ENCODE measurements at places on chromosomes 2 and 18.

- no peak for DNase-seq
Observed at GRCh38 chr2:9745153-9745899, 97.9 kb upstream of the TAF1B start.

DNA sequence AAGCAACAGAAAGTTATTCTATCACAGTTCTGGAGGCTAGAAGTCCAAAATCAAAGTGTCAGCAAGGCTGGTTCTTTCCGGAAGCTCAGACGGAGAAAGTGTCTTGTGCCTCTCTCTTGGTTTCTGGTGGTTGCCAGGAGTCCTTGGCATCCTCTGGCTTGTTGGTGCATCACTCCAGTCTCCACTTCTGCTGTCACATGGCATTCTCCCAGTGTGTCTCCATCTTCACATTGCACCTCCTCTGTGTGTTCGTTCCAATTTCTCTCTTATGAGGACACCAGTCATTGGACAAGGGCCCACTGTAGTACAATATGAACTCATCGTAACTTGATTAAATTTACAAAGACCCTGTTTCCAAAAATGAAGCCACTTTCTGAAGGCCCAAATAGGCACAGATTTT is 175.4 kb upstream of the ATP5MC3 start:
- no peak for DNase-seq

GRCh38 chr18:37854396-37854795 is 288.8 kb upstream of the CELF4 start:
- no peak for DNase-seq

- DNase-seq = no peak
Observed at GRCh38 chr2:41963661-41964525, 83.9 kb upstream of the PKDCC start.

DNA sequence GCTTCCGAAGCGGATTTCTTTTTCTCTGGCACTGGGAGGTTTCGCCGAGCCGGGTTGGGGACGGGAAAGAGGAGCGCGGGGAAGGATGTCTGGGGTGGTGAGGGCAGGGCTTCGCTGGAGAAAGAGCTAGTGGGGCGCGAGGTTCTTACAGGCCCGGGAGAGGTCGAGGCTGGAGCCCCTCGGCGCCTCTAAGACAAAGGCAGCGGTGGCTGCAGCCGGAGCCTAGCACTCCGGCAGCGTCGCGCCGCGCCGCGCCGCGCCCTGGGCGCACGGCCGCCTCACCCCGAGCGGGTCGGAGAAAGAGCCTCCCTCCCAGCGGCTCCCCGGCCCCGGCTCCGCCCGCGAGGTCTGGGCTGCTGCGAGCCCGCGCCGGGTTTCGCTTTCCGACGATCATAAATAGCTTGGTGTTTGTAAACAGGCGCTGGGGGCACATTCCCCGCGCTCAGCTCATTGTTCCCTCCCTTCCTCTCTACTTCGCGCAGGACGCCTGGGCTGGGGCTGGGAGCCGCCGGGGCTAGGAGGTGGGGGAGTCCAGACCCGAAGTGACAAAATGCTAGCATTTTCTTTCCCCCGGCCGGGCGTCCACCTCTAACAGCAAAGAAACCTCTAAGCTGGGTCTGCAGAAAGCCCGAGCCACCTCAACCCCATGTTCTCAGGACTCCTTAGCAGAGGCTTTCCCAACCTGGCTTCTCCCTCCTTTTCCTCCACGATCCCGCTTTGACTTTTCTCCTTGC is 813 bp upstream of the MEIS1 start:
- DNase-seq = no peak

DNA sequence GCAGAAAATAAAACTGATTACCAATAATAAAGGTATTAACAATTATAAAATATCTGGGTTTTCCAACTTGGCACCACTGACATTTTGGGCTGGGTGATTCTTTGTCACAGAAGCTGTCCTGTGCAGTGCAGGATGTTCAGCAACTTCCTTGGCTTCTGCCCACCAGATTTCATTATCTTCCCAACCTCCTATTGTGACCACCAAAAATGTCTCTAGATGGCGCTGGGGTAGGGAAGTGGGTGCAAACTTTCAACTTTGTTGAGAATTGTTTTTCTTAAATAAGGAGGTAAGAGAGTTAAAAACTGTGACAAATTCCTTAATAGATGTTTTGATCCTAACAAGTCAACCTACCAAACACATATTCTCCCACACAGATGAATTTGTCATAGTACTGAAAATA is 90.1 kb downstream of the GAREM1 start:
- no peak for DNase-seq

DNA sequence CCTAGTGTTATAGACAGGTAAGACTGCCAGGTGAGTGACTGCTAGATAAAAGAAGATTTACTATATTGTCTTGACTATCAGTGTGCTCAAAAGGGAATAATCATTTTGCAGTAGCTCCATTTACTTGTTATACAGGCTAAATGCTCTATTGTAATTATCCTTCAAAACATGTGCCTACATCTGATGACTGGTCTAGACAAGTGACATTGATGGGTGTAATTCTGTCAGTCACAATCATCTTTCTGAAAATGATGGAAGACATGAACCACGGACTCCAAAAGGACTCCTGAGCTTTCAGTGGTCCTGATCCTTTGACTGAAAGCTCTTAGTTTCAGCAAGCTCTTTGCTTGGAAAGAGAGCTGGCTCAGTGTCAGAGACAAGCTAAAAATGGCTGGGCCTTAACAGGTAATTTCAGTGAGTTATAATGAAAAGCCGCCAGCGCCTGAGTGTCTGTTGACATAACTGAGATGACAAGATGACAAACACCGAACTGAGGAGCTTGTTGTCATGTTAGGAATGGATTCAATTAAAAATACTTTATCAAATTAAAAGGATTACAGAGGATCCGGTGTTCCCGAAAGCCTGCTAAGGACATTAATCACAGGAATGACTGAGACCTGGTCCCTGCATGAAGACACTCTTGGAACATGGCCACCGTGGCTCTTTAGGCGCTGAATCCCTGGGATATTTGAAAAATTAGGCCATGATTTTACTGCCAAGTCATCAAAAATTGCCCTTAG is 141.7 kb downstream of the CMPK2 start:
- no peak for DNase-seq

- peak; percentile 4 for DNase-seq
Observed at GRCh38 chr2:100730290-100730868, 89.6 kb upstream of the NPAS2 start.

- no peak for DNase-seq
Observed at GRCh38 chr2:16129716-16130540, 189.6 kb downstream of the MYCN start.

DNA sequence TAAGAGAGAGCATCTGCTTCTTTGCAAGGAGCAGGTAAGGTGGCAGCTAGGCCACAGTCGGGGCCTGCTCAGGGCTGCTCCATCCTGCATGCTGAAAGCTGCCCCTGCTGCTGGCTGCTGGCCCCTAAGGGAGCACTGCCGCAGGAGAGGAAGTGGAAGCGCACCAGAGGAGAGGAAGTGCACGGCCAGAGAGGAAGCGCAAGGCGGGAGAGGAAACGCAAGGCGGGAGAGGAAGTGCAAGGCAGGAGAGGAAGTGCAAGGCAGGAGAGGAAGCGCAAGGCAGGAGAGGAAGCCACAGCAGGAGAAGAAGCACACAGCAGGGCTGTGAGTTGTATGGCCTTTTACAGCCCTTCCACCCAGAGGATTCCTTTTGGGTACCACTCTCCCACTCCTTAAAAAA is 539.0 kb upstream of the TNP1 start:
- DNase-seq = no peak

GRCh38 chr18:9067823-9068222 is 34.7 kb upstream of the NDUFV2 start:
- no peak for DNase-seq

- no peak for DNase-seq
Observed at GRCh38 chr2:132815516-132815915, 145.5 kb upstream of the LYPD1 start.

GRCh38 chr18:44686156-44686555 is 5.5 kb downstream of the SETBP1 start:
- DNase-seq = no peak

DNA sequence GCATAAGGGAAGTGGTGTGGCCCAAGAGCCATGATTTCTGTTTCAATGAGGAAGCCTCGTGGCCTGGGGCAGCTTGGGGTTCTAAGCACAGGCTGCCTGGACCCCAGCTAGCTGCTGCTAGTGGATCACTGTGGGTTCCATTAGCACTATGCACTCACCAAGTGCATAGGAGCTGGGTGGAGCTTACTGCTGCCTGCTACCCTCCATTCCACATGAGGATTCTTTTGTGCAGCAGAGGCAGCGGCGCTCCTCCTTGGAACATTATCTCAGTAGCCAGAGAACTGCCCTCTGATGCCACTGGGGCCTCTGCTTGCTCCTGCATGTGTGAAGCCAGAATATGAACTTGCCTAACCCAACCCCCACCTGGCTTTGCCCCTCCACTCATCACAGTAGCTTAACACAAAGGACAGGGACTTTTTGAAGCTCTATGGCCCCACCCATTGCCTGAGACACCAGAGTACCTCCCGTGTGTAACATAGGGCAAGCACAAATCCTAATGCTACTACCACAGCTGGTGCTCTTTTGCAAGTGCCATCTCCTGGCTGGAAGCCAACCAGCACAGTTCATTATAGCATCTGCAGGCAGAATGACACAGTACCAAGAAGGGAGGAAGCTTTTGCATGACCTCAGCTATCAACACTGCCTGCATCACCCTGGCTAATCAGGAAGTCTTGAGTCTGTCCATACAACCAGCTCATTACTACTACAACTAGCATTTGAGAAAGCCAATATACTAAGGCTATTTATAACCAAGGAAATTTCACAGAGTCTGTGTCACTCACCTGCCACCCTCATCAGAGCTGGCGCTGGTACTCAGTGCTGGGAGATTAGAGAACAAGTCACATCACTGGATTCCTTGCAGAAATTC is 297.0 kb upstream of the GULP1 start:
- DNase-seq = no peak

DNA sequence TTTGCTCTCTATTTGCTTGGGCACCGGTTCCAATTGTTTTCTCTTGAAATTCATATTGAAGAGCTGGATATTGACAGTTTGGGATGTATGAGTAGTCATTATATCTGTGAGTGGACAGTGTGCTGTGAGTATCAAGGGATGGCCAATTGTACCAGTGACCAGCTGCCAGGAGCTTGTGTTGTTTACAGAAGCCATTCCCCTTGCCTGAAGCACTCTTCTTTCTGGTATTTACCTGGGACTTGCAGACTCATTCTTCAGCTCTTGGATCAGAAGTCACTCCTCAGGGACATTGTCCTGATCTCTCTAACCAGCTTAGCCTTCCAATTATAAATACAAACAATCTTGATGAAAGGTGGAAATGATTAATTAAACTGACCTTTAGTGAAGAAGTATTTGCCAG is 438.3 kb upstream of the LRATD1 start:
- no peak for DNase-seq

DNA sequence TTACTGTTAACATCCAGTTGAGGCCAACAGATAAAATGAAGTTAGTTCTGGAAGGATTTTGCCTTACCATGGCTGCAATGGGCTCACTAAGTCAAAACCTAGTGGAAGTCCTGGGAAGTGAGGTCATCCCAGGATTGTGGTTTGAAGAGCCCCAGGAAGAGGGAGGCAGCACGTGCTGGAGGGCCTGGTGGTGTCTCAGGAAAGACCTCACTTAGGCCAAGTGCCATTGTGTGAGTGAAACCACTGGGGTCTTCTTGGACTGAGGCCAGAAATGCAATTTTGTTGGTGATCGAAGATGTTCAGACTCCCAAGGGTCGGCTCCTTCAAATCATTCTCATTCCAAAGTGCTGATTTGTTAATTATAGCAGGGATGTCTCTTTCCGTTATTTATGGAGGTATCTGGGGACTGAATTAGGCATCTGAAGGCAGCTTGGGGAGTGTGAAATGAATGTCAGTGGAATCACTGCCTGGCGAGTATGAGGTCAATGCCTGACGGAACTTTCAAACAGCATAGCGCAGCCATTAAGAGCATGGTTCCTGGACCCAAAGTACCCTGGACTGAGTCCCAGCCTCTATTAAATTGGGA is 60.0 kb downstream of the IL1R2 start:
- DNase-seq = no peak

- DNase-seq = no peak
Observed at GRCh38 chr2:30216157-30216556, 15.2 kb upstream of the LBH start.

GRCh38 chr18:7164323-7165004 is 46.9 kb upstream of the LAMA1 start:
- DNase-seq = no peak

- DNase-seq = no peak
Observed at GRCh38 chr18:9719421-9719981, 11.4 kb downstream of the RAB31 start.

DNA sequence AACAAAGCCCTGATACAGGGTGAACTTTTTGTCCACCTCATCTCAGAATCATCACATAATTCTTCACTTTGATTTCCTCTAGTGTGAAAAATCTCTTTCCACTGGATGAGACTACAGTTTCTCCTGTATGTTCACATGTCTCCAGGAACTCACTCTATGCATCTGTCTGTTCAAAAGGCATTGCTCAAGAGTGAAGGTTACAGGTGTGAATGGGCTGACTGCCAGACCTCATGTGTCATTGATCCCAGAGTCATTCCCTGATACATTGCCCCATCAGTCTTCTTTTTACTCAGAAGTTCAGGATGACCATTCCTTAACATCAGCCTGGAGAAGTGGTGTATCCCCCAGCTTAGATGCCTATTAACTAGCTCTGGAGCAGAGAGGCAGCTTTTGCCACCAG is 4.4 kb upstream of the DSC3 start:
- no peak for DNase-seq

GRCh38 chr2:222670191-222671038 is 1.0 kb upstream of the MOGAT1 start:
- no peak for DNase-seq

DNA sequence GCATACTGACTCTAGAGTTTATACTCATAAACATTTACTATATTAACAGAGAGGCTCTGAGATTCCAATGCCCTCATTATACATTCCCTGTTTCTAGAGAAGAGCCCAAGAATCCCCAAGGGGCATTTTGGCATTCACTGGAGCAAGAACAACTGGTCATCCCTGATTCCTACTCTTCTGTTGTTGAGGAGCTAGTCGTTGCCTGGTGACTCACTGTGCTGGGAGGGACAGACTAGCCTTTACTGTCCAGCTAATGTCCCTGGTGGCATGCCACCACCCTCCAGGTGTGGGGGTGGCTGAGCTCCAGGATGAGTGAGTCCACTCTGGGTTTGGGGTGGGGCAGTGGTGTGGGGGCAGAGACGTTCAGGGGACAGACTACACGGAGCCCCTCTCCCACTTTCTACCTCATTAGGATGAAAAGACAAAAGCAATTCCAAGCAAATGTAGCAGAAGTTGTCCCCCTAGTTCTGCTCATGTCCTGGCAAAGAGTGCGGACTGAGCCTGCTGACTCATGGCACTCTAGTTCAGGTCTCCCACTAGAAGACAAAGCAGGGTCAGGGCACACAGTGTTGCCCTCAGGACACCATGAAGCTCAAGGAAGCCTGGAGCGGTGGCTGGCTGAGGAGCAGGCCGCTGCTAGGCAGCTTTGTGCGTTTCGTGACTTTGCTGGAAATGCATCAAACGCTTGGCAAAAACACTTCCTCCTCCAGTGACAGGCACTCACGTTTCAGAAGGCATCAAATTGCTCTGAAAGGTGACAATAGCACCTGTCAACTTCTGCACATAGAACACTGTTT is 49.4 kb downstream of the RHOB start:
- no peak for DNase-seq

GRCh38 chr2:236745420-236746210 is 176.0 kb downstream of the ACKR3 start:
- no peak for DNase-seq

- no peak for DNase-seq
Observed at GRCh38 chr2:19231625-19232024, 126.8 kb downstream of the OSR1 start.

Measured in stimulated activated CD8-positive, alpha-beta memory T cell treated with anti-CD3 and anti-CD28 coated beads, Interleukin-15, amount 100 ng/mL, for 1 hour (primary cell).